Type B pancreatic cell (in vitro differentiated cells): ENCODE measurements at places on chromosomes 4 and X.

- DNase-seq = no peak
Measured at GRCh38 chr4:160835789-160836188, 1328.0 kb downstream of the FSTL5 start.

GRCh38 chrX:121254336-121254735, 206.9 kb downstream of the GLUD2 start:
- no peak for DNase-seq

- DNase-seq = no peak
Measured at GRCh38 chrX:119757646-119757978, 776 bp upstream of the SOWAHD start.

- no peak for DNase-seq
Measured at GRCh38 chr4:189787216-189788031, 153.2 kb upstream of the FRG1 start.

DNA sequence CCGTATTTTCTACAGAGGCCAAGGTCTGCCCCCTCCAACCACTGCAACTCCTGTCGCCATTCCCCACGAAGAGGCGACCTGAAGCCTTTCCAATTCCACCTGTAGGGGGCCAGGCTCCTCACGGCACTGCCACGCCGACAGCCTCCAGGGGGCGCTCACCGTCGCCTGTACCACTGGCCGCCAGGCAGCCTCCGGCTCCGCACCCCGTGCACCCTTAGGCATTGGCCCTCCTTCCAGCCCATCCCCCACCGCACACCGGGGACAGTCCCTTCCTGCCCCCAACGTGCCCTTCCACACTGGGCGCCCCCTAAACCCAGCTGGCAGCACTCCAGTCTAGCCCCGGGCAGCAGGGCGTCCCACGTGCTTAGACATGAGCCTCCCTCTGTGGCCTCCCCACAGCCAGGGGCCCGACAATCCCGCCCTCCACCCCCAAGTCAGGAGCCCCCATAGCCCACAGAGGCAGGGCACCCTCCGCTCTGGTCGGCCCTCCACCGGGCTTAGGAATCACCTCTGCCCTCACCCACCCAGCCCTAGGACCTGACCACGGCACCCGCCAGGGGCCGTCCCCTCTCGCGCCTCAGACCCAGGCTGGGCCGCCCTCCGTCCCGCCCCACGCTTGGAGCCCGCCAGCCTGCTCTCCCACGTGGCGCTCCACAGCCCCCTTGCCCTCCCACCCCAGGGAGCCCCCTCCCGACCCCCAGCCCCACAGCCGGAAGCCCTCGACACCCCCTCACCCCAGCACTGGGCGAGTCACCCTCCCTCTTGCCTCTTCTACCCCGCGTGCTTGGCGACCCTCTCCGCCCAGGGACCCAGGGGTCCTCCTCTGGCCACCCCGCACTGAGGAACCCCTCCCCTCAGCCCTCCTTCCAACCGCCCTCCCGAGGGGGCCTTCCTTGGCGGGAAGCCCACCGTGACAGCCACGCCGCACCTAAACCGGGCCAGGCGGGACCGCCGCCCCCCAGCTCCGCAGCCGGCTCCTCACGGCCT, 711 bp downstream of the PNMA6E start:
- DNase-seq = no peak

DNA sequence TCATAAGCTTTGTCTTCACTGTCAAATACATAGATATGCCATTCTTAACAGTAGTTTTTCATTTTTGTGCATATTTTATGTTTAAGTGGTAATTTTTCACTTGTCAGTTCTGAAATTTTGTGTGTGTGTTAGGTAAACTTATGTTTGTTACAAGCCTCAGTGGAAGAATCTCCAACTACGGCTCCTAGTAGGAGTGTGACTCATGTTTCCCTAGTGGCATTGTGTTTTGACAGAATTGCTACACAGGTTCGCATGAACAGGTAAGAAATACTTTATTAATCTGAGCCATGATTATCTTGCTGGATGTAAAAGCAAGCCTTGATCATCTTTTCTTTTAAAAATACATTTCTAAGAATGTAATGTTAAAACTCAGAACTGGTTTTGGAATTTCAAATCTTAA, 94.4 kb downstream of the BLTP1 start:
- no peak for DNase-seq

GRCh38 chrX:16476692-16477091, 173.3 kb upstream of the S100G start:
- DNase-seq = no peak

DNA sequence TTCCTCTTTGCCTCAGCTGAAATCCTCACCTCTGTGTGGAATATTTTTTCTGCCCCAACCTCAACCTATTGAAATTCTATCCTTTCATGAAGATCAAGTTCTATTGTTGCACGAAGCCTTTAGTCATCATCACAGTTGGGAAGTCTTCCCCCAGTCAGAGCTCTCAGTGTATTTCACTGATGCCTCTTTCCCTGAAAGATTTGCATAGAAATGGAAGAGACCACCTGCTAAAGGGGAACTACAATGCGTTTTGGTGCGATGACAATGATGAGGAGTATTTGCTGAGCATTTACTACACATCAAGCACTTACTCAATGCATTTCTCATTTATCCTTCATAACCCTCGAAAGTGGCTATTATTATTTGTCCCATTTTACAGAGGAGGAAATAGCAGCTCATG, 151.2 kb upstream of the KLF3 start:
- no peak for DNase-seq

DNA sequence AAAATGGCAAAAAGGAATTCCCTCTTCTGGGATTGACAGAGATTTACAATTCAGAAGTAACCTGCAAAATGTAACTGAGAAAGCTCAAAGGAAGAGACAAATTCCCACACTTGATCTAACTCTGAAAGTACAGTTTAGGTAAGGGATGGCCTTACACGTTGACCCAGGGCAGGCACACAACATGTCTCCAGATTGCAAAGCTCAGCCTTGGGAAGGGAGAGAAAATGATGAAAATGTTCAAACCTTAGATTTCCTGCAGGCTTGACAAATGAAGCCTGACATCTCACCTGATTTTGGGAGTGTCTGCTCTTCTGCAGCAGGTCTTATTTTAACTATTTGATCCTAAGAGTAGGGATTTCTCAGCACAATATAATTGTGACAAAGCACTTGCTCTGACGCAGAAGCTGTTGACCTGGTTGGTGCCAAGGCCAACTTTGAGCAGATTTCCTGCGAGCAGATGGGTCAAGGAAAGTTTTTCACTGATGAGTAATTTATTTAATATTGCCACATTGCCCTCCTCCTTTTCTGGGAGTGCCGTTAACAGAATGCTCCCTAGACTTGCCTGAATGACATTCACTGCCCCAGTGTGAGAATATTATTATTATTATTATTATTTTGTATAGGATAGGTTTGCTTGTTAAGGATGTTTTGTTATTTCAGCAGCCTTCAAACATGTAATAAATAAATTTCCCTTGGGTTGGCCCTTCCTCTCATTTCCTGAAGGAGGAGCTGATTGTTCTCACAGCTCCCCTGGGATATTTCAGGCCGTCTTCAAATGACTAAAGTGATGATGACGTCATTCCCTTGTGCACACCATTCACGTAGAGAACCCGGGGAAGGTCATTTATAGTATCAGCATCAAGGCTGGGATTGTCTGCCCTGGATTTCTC, 157.1 kb downstream of the VEGFC start:
- no peak for DNase-seq

DNA sequence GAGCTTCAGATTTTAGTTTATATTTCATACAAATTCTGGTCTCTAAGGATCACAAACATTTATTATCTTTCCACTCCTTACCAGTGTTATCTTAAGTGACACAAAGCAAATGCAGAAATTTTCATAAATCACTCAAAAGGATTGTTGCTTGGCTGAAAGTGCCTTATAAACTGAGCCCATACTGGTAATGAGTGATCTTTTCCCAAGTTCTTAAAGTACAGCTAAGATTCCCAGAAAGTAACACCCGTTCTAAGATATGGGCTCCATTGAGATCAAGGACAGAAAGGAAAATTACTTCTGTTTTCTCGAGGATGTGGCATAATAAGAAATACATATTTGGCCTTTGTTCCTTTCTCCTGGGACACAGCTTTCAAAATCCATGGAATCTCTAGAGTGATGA, 313.7 kb downstream of the ARHGAP24 start:
- DNase-seq = no peak

- no peak for DNase-seq
Measured at GRCh38 chr4:98747393-98748091, 89.1 kb upstream of the TSPAN5 start.

- no peak for DNase-seq
Measured at GRCh38 chr4:92847026-92847425, 543.3 kb downstream of the GRID2 start.

GRCh38 chrX:11757397-11757718, 679 bp upstream of the MSL3 start:
- DNase-seq = no peak

DNA sequence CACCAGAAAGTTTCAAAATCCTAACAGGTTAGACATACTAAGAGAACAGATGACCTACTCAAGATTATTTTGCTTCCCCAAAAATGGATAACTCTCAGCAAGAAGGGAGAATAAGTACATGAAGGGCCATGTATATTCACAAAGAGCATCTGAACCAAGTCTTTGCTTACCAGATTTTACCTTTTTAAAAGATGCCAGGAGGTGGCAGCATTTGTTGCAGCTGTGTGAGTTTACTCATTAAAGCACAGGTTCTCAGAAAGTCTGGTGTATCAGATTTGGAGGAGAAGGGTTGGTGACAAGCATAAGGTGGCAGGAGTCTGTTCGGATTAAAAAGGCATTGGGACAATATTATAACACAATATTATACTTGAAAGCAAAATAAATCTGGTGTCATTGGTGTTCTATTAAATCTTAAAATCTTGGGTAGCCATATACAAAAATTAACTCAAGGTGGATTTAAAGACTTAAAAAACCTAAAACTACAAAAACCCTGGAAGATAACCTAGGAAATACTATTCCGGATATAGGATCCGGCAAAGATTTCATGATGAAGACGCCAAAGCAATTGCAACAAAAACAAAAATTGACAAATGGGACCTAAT, 51.3 kb upstream of the NFKB1 start:
- DNase-seq = no peak

DNA sequence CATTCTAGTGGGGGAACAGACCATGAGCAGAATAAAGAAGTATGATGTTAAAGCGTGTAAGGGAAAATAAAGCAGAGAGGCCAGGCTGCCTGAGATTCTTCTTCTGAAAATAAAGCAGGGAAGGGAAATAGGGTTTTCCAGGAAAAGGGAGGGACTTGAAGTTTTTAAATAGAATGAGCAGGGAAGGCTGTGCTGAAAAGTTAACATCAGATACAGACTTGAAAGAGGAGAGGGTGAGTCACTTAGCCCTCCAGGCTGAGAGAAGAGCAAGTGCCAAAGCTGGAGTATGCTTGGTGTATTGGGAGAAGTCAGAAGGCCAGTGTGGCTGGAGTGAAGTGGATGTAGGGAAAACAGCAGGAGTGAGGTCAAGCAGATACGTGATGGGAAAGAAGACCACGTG, 10.0 kb upstream of the PLK4 start:
- no peak for DNase-seq

DNA sequence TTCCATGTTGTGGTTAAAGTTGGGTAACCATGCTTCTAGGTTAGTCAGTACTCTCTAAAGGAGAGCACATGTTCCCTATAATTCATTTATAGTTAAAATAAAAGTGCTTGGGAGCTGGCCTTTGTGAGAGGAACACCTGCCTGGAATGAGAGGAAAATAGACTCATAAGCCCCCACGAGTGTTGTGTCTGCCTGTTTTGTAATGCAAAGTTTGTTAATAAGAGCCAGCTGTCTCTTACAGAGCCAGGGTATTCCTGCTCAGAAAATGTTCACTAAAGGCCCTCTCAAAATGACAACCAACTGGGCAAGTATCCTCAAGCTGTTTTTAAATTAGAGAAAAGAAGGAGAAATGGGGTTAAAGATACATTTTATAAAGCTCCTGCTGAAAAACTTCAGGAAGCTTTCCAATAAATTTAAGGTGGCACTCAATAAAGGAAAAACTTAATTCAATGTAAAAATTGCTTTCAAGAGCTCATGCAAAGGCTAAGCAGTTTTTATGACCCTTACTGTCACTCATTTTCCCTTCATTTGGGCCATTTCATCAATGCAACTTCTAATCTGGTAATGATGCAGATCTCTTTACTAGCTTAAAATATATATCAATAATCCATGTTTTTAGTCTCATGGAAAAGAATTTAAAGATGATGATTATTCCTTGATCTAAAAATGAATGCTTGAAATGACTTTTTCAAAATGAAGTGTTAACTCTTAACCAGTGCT, 793.6 kb downstream of the STPG2 start:
- DNase-seq = no peak

DNA sequence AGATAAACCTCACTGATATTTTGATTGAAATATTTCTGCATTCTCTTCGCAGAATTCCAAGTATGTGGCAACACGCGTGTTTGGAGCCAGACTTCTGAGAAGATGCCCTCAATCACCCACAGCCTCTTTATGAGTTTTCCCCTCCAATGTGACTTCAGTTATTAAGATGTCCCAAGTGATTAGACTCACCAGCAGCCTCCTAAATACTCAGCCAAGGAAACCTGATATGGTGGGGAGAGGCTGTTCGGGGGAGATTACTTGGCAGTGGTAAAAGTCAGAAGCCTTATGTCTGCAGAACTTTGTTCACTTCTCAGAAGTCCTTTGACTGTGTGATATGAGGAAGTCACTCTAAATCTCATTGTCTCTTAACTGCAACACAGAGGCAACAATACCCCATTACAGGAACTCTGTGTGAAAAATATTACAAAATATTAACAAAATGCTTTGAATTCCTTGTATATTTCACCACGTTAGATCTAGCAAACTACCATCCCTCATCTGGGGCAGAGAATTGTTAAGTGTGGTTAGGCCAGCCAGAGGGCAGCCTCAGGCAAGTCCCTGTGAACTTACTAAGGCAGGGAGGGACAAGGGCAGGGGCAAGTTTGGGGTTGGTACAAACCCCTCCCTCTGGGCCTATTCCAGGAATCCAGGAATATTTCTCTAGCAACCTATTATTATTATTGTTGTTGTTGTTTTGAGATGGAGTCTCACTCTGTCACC, 151.4 kb upstream of the USP9X start:
- no peak for DNase-seq

DNA sequence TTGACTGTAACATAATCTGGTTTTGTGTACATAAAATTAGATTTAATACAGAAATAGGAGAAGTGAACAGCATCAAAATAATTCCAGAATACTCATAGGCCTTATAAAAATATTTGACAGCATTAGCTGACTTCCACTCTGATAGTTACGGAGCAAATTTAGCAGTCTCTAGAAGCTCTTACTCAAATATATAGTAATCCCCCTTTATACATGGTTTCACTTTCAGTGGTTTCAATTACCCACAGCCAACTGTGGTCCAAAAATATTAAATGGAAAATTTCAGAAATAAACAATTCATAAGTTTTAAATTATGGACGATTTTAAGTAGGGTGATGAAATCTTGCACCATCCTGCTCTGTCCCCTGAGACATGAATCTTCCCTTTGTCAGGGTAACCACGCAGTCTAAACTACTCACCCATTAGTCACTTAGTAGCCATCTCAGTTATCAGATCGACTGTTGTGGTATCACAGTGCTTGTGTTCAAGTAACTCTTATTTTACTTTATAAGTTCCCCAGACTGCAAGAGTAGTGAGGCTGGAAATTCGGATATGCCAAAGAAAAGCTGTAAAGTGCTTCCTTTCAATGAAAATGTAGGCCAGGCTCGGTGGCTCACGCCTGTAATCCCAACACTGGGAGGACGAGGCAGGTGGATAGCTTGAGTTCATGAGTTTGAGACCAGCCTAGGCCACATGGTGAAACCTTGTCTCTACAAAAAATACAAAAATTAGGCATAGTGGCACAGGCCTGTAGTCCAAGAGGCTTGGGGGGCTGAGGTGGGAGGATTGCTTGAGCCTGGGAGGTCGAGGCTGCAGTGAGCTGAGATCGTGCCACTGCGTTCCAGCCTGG, 17.2 kb upstream of the RTL9 start:
- DNase-seq = no peak
